ENCODE measurements at places on chromosomes 4 and X.
A peak's percentile ranks its signal among the peaks of the same experiment; 100 is the strongest.

DNA sequence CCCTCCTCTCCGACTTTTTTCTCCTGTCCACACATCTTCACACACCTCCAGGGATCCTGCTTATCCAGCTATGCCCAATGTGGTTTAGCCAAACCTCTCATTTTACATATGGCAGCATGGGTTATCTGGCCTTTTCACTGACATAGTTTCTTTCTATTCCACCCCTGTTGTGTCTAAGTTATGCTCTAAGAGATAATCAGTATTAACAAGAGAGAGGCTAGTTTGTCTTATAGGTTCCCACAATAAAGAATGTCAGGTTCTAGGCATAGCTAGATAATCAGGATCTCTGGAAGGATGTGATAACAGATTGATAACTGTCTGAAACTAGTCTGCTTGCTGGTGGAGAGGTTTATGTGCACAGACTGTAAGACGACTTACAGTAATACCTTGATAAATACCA is 7.7 kb upstream of the GALNT7 start:
- no peak for DNase-seq

DNA sequence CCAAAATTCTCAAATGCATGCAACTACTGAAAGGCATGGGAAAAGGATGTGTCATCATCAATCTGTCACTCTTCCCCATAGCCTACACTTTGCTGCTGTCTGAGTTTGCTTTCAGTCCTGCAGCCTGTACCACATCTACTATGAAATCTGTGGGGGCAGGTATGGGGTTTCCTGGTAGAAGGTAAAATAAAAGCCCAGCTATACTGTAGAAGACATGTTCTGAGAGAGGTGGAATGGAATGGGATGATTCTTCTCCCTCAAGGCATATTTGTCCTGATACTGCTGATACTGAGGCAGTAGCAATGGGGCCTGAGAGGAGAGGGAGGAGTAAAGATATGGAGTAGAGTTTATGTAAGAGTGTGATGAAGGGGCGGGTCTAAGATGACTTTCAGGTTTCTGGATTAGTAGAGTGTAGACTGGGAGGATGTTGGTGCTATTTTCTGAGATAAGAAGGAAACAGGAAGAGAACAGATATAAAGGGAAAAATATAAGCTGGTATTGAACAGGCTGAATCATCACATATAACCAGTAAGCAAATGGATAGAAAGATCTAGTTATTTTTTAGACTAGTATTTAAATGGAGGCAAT is 38.7 kb upstream of the GYPA start:
- no peak for DNase-seq

- DNase-seq, result no peak
These were observed 983.2 kb upstream of the IGFBP7 start for GRCh38 chr4:58093352-58093751.

DNA sequence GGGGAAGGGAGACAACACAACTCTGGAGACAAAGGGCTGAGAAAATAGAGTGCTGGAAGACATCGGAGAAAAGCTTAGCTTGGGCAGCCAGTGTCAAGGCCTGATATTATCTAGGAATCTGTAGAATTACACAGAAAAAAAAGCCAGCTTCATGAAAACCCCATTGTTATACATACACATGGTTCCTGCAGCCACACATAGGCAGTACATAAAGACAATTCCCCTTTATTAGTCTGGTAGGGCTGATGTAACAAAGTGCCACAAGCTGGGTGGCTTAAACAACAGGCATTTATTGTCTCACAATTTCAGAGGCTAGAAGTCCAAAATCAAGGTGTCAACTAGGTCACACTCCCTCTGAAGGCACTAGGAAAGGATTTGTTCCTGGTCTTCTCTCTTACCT is 503.5 kb downstream of the MID1IP1 start:
- no peak for DNase-seq

GRCh38 chr4:85861064-85861765 is 386.3 kb downstream of the ARHGAP24 start:
- DNase-seq, result no peak

- no peak for DNase-seq
These were observed 28.4 kb downstream of the LEF1 start for GRCh38 chr4:108140328-108140727.

- DNase-seq, result no peak
These were observed 27.1 kb downstream of the UVSSA start for GRCh38 chr4:1373892-1374705.

GRCh38 chrX:1450361-1451161 is 2.1 kb downstream of the ASMTL start:
- peak; percentile 1 for DNase-seq

- DNase-seq, result no peak
These were observed 48.8 kb downstream of the SHOX start for GRCh38 chrX:679291-679979.

- DNase-seq, result no peak
These were observed 95.3 kb downstream of the ZAR1 start for GRCh38 chr4:48585401-48585800.

- DNase-seq, result no peak
These were observed 13.8 kb downstream of the MGARP start for GRCh38 chr4:139266208-139266582.

- no peak for DNase-seq
These were observed 141.8 kb upstream of the NALF2 start for GRCh38 chrX:69362354-69362753.

GRCh38 chrX:40933132-40933705 is 152.0 kb upstream of the USP9X start:
- DNase-seq, result no peak

DNA sequence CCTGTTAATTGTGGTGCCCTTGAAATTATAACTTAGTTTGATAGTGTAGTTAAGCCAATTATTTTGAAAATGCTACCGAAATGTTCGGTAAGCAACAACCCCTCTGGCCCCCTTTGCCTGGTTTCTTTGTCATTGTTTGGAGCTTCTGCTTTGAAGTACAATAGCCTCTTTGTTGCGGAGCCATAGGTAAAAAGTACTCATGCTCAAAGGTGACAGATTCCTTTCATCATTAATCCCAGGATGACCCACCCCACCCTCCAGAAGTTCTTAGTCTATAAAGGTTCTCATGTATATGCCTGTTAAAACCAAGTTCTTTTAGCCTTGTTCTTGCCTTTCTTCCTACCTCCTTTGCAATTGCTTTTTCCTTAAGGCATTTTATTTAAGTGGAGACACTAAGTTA is 42.4 kb upstream of the SMARCAD1 start:
- no peak for DNase-seq

- no peak for DNase-seq
These were observed 146.2 kb downstream of the PRSS12 start for GRCh38 chr4:118206627-118207026.

GRCh38 chrX:76893930-76894329 is 466.4 kb downstream of the MAGEE1 start:
- DNase-seq, result no peak

DNA sequence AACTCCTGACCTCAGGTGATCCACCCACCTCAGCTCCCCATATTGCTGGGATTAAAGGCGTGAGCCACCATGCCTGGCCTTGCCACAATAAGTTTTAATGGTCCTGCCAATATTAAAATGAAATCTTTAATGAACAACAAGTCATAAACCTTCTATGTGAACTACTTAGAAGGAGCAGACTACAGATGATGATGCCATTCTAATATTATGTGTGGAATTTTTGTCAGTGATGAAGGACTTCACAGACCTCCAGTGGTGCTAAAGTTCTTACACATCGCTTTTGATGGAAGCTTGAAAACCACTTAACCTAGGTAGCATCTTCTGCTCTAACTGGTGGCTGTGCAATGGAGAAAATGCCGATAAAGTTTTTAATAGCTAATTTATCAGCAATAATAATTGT is 331.4 kb downstream of the CCSER1 start:
- no peak for DNase-seq

DNA sequence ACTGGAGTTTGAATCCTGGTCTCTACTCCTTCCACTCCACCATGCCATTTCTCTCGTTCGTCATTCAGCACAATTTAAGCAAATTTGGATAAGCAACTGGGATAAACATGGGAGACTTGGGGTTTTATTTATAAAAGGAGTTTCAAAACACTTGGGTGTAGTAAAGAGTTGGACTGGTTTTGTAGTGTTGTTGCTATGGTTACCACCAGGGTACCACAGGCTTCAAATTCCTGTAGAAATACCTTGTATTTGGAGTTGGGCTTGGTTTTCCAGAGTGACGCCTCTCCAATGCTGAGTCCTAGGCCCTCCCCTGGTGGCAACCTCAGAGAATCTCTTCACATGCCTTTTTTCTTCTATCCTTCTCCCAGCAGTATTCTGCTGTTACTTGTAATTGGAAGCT is 27.9 kb upstream of the PHOX2B start:
- no peak for DNase-seq

GRCh38 chr4:118821590-118822293 is 14.2 kb downstream of the SEC24D start:
- DNase-seq, result no peak

DNA sequence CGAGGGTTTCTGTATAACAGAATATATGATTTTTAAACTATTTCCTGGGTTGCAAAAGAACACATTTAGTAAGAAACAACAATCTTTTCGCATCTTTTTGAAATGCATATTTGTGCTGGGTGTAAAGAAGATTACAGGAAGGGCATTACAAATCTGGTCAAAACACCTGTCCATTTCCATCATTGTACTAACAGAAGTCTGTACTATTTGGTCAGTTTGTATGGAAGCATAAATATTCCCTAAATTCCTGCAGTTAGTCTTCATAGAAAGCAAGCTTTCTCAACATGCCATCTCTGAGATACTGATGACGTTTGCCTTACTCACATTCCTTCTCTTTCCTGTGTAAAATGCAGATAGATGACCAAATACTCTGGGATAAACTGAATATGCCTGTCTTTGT is 203.3 kb downstream of the NWD2 start:
- DNase-seq, result no peak

DNA sequence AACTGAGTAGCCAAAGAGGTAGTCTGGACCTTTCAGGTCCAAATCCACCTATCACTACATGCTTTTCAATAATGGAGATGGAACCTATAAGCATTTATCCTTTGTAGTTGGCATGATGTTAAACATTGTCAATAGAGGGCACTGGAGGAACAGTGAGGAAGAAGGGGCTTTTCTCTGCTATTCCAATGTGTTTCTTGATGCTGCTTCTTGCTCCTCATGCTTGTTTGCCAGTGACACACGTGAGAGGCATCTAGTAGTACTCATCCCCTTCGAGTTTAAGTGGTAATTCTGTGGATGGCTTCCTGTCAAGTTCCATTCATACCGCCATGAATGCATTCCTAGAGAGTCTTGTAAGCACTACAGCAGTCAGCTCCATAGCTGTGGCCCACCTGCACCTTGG is 84.0 kb downstream of the NAA11 start:
- no peak for DNase-seq

DNA sequence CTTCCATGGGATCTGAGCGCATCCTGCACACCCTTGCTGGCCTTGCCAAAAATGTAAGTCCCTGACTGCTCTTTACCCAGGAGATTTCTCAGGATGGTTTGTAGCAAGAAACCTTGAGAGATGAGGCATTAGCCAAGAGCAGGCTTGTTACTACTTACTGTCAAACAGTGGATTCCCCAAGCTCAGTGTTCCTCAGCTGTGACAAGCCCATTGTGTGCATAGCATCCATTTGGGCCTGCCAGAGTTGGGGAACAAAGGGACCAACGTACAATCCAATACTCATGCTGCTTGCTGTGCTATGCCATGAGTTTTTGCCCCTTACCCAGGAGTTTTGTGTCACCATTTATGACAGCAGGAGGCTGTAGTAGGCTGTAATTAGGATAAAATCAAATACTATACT is 267.6 kb downstream of the TENM3 start:
- no peak for DNase-seq

- DNase-seq, result no peak
These were observed 263.8 kb downstream of the PRDM5 start for GRCh38 chr4:120658772-120659171.

GRCh38 chr4:156800463-156800862 is 171.1 kb downstream of the PDGFC start:
- DNase-seq, result no peak

GRCh38 chr4:4327652-4328121 is 37.6 kb downstream of the ZBTB49 start:
- DNase-seq, result no peak

GRCh38 chr4:150582146-150582872 is at the start of gene MAB21L2:
MAB21L2 (plus strand) TSS chr4:150582151; CDS start chr4:150583030, 879 bp downstream.
- DNase-seq, result no peak

DNA sequence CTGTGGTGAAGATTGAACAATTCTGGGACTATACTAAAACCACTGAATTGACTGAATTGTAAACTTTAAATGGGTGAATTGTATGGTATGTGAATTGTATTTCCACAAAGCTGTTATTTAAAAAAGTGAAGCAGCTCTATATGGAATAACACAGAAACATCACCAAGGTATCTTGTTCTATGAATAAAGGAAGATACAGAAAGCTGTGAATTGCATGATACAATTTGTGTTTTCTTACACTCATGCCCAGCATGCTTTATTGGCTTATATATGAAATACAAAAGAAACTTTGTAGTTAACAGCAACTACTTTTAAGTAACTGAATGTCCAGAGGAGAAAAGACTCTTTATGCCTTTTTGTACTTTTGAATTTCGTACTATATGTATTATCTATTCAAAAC is 11.5 kb downstream of the CBR4 start:
- no peak for DNase-seq

All from stimulated activated naive CD8-positive, alpha-beta T cell treated with anti-CD3 and anti-CD28 coated beads, Interleukin-15, amount 100 ng/mL, for 72 hours (primary cell).